ENCODE measurements at places on chromosomes 11 and 22. TPM values are rescaled to one million over a fixed set of nuclear protein-coding genes. Genes with fewer than 3 reads are reported as not detected.

OR5B21 gene
- not detected for polyA plus RNA-seq

KCNJ11 gene
- not detected for polyA plus RNA-seq

EPS8L2 gene
- 5.9 TPM for polyA plus RNA-seq

APOL5 gene
- polyA plus RNA-seq: not detected

FAM181B gene
- 1.2 TPM for polyA plus RNA-seq

PATE3 gene
- polyA plus RNA-seq: not detected

GGTLC3 gene
- not detected for polyA plus RNA-seq

PHETA2 gene
- 8.8 TPM for polyA plus RNA-seq

JHY gene
- polyA plus RNA-seq: 2.2 TPM

All from ovary (tissue), 10 donors.